Activated CD4-positive, alpha-beta T cell treated with anti-CD3 and anti-CD28 coated beads, Interleukin-2, Interleukin-6, amounts not matched to agents 100 ng/mL and 50 ng/mL, durations not matched to agents 16 hours and 8 hours (primary cell): ENCODE measurements at places on chromosomes 11 and 22.

- no peak for DNase-seq
Measured at GRCh38 chr22:31350410-31350863, 4.3 kb upstream of the PATZ1 start.

DNA sequence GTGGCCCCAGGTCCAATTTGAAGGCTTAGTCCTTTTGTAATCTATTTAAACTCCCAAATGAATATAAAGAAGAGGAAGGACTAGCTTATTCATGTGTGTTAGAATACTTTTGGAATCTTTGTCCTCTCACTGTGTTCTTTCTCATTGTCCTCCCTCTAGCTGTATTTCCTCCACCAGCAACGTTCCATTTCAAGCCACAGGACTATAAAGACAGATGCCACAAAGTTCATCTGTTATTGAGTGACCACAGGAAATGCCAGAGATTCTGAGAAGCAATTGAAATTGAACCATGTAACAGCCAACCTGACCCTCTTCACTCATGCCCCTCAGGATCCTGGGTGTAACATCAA lies 336.6 kb upstream of the API5 start:
- DNase-seq = no peak

DNA sequence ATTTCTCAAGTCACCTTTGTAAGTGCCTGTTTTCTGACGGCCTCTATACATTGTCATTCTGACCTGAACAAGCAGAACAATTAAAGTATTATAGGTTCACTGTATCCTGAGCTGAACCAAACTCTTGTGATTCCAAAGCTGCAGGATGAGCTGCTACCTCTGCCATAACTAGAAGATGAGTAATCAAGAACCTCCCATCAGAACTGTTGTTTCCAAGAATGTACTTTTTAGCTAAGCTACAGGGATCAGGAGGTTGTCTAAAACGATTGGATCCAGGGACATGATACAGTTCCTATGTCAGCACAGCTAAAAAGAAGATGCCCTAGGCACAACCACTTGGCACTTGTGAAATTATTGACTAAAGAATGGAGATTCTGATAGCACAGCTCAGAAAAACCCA lies 288.4 kb upstream of the CCDC90B start:
- DNase-seq = no peak

DNA sequence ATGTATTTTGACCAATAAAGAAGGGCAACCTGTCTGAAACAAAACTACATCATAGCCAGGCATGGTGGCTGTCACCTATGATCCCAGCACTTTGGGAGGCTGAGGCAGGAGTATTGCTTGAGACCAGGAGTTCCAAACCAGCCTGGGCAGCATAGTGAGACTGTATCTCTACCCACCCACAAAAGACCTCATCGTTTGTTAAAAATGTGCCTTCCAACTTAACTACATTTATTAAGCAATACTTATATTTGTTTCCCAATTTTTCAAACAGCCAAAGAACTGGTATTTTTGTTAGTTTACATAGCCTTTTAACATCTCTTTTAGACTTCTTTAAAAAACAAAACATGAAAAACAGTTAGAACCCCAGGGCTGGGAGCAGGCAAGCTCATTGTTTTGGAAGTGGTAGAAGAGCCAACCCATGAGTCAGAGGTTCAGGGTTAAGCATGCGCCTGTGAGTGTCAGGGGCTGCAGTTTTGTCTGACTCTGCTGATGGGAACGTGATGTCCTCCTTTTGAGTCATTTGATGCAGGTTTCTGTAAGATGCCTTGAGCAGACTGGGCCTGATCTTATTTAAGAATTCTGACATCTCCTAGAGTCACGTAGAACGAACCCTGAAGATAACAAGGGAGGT lies 53.9 kb upstream of the CRTAM start:
- DNase-seq = no peak

GRCh38 chr11:119337581-119338317 lies 2.9 kb downstream of the C1QTNF5 start:
- DNase-seq = no peak

- DNase-seq = no peak
Measured at GRCh38 chr22:25447067-25447685, 117.3 kb upstream of the GRK3 start.

DNA sequence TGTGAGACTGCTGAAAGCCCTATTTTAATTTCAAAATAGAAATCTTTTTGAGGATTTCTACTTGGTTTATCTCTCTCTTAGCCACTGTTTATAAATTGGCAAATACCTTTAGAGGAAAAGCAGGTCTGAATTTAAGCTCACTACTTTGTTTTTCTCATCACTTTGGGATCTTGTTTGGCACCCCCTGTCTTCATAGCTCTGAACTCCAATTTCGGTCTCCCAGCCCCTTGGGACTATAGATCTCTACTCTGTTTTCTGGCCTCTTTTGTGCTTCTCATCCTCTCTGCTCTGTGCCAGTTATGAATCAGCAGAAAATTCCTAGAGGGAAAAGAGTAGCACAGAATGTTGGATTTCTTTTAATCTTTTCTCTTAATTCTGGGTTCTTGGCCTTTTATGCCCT lies 118.3 kb downstream of the CYP2R1 start:
- no peak for DNase-seq

GRCh38 chr11:116712428-116712827 lies 60.4 kb downstream of the BUD13 start:
- no peak for DNase-seq

- no peak for DNase-seq
Measured at GRCh38 chr22:46379066-46379930, 43.8 kb downstream of the TRMU start.

DNA sequence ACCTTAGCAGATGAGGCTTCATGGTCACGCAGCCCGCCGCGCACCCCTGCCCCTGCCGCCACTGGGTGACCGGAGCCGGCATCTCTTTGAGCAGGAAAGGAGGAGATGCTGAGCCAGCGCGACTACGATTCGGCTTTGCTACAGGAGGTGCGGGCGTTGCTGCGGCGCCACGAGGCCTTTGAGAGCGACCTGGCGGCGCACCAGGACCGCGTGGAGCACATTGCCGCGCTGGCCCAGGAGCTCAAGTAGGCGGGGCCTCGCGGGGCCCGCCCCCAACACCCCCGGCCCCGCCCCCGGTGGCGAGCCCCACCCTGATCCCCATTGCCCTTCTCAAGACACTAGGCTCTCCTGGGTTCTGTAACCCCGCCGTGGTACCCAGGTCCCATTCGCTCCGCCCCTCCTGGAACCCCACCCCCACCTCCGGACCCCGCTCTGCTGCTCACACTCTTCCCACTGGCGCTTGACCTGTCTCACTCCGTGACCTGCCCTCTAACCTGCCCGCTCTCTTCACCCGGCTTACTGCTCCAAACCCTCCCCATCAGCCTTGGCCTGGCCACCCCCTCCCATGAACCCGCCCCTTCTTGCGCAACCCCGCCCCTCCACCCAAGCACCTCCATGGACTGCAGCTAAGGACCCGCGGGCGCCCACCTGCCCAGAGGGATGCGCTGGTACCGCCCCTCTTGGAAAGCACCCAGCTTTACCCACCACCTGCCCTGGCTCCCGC lies 9.1 kb downstream of the CTSF start:
- peak; percentile 14 for DNase-seq

- DNase-seq = no peak
Measured at GRCh38 chr11:128587415-128587814, at the start of gene ETS1. TSS of gene ETS1 (minus strand) at chr11:128587558. CDS start at chr11:128573130, 14,428 bp downstream.

GRCh38 chr11:72588421-72589410 lies 85.5 kb downstream of the PDE2A start:
- DNase-seq = no peak
